Thyroid gland (tissue), 4 donors: ENCODE measurements at places on chromosomes 16 and 17.

DNA sequence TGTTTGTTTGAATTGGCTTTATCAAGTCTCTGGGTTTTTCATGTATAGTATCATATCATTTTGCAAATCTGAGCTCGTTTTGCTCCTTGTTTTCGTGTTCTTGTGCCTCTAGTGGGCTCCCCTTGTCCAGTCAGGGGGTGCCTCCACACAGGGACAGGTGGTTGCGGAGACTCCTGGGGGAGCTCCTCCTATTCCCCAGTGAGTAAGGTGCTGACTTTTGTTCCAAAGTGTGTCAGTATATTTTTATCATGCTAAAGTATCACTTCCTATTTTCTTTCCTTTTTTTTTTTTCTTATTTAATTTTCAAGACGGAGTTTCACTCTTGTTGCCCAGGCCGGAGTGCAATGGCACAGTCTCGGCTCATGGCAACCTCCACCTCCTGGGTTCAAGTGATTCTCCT lies 30.3 kb upstream of the IL17C start:
- H3K27ac ChIP-seq: no peak overlapping the region
- no peak for DNase-seq
- H3K4me3 ChIP-seq: no peak overlapping the region
- H3K36me3 ChIP-seq: peaks cover 23% of the 10 kb centered on the region
- no peaks in the 10 kb centered on the region for H3K27me3 ChIP-seq

DNA sequence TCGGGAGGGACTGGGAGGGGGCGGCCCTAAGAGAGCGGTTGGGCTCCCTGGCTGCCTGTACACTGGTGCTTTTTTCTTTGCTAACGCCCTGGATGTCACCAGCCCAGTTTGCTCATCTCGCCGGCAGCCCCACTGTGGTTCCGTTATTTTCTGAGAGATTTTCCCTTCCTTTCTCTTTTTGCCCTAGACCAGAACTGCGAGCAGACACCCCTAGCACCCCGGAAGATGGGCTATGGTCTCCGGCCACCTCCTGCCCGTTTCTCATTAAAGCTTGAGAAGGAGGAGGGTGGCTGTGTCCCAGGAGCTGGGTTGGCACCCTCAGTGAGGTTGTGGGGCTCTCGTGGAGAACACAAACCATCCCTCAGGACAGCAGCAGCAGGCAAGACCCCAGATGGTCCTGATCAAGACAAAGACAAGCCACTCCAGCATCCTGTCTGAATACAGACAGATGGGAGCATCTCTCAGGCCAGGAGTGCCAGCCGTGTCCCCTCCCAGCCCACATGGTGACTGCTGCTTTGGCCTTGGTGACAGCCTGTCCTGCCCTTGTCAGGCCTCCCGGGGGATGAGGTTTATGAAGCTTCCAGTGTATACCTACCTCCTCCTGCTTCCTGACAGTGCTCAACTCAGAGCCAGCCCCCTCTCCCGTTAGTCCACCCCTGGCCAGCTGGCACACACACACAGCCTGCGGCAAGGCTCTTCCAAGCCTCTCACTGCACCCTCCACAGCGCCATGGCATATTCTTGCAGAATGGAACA lies 77.2 kb downstream of the KCNJ12 start:
- no peaks in the 10 kb centered on the region for H3K36me3 ChIP-seq
- H3K4me3 ChIP-seq: no peak overlapping the region
- no peak for DNase-seq
- H3K4me1 ChIP-seq: peaks cover 6% of the 10 kb centered on the region
- H3K27ac ChIP-seq: no peak overlapping the region

- H3K27me3 ChIP-seq: no peaks in the 10 kb centered on the region
- peaks cover 22% of the 10 kb centered on the region for H3K4me1 ChIP-seq
- H3K4me3 ChIP-seq: no peak overlapping the region
- H3K27ac ChIP-seq: no peak overlapping the region
- peak; percentile 69 for DNase-seq
- no peaks in the 10 kb centered on the region for H3K36me3 ChIP-seq
Measured at GRCh38 chr16:51524555-51525373, 373.7 kb upstream of the SALL1 start.

DNA sequence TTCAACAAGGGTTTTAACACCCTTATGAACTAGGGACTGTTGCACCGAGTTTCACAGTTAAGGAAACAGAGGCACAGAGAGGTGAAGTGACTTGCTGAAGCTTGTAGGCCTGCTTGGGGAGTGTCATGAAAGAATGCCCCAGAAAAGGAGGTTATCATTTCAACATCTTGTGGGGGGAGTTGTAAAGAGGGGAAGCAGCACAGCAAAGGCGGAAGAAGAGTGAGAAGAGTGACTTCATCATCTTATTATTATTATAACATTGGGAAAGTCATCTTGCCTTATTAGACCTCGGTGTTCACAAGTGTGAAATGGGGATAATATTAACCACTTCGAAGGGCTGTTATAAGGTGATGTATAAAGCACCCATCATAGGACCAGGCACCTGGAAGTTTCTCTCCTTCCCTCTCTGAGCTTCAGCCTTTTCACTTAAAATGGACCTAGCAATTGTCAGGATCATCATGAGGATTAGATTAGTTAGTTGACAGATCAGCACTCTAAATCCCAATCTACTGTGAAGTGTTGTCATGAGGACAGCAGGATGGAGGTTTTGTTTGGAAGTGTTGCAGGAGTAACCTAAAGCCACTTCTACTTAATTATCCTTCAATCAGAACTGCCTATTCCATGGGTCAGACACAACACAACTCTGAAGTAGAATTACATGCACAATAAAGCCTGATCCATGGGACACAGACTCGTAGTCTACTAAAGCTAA lies 2.3 kb downstream of the CCL4 start:
- no peaks in the 10 kb centered on the region for H3K4me1 ChIP-seq
- H3K27ac ChIP-seq: no peak overlapping the region
- H3K36me3 ChIP-seq: no peaks in the 10 kb centered on the region
- no peak overlapping the region for H3K4me3 ChIP-seq
- no peaks in the 10 kb centered on the region for H3K27me3 ChIP-seq

GRCh38 chr16:21608639-21609328 lies 9.4 kb downstream of the METTL9 start:
- no peaks in the 10 kb centered on the region for H3K27me3 ChIP-seq
- H3K4me1 ChIP-seq: peaks cover 54% of the 10 kb centered on the region
- no peaks in the 10 kb centered on the region for H3K36me3 ChIP-seq

DNA sequence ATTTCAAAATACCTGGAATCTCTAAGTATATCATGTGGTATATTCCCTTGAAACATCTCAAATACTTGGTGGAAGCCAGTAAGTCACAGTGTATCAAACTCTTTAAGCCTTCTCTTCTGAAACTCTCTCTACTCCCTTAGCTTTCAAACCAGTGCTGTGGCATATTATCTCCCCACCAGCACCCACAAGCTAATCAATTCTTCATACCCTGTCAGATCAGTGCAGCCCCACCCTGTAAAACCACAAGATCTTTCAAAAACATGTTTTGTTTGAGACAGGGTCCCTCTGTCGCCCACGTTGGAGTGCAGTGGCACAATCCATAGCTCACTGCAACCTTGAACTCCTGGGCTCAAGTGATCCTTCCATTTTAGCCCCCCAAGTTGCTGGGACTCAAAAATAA lies 91.6 kb upstream of the C17orf78 start:
- H3K27ac ChIP-seq: no peak overlapping the region
- no peaks in the 10 kb centered on the region for H3K36me3 ChIP-seq
- H3K4me3 ChIP-seq: no peak overlapping the region
- no peaks in the 10 kb centered on the region for H3K4me1 ChIP-seq
- no peak for DNase-seq

DNA sequence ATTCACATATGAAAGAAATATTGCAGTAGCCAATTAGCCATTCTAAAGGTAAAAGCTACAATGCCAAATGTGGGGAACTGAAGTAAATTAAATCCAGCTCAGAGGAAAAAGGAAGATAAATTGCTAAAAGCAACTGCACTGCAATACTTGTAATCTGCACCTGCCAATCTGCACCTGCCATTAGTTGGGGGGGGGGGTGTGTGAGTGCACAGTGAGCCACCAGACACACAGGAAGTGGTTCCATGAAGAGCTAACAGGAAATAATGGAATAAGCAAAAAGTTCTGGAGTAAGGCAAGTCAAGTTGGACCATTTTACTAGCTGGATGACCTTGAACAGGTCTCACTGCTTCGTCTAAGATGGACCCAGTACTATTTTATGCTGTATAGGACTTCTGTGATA lies 191.8 kb downstream of the PARN start:
- H3K27ac ChIP-seq: no peak overlapping the region
- no peak for DNase-seq
- H3K36me3 ChIP-seq: no peaks in the 10 kb centered on the region
- H3K27me3 ChIP-seq: no peaks in the 10 kb centered on the region
- H3K4me1 ChIP-seq: peaks cover 7% of the 10 kb centered on the region

DNA sequence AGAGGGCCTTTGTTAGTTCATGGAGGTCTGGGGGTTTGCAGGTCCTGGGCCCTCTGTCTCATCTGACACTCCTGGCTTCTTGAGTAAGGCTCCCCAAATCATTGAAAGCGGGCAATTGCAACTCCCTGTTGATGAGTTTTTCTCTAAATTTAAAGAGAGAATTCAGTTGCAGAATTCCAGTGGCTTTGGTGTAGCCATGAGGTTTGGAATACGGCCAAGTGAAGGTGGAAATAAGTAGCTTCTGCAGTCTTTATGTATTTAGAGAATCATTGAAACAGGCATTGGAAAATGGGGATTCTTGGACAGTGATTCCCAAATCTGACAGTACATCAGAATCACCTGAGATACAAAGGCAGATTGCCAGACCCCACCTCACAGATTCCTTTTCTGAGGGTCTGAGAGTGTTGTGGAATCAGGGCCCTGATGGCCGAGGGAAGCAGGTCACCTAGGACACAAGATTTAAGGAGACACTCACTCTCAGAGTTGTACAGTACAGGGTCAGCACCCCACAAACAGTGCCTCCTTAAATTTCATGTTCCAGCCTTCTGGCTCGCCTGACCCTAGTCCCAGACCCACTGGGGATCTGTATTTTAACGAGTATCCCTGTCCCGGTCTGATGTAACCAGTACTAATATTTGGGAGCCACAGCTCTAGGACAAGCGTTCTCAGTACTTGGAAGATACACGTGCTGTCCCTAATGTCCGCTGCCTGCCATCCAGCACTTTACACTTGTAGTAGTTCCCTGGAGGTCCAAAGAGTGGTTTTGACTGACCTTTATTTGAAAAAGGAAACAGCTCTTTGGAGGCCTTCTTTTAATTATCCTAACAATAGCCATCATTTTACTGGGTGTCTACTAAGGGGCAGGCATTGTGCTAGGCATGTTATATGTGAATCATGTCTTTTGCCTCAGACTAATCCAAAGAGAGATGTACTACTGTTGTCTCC lies 37.8 kb downstream of the YPEL2 start:
- DNase-seq: no peak
- no peak overlapping the region for H3K4me3 ChIP-seq
- H3K27ac ChIP-seq: peak overlapping the region; percentile 89
- H3K27me3 ChIP-seq: no peaks in the 10 kb centered on the region

GRCh38 chr17:58246104-58246740 lies 7.8 kb downstream of the LPO start:
- H3K4me1 ChIP-seq: peaks cover 4% of the 10 kb centered on the region
- no peak overlapping the region for H3K4me3 ChIP-seq
- no peak overlapping the region for H3K27ac ChIP-seq
- no peaks in the 10 kb centered on the region for H3K27me3 ChIP-seq
- H3K36me3 ChIP-seq: no peaks in the 10 kb centered on the region
- DNase-seq: no peak

GRCh38 chr17:66580184-66580955 lies 254.5 kb upstream of the CACNG5 start:
- H3K4me3 ChIP-seq: no peak overlapping the region
- H3K27me3 ChIP-seq: no peaks in the 10 kb centered on the region
- H3K36me3 ChIP-seq: no peaks in the 10 kb centered on the region
- no peak for DNase-seq
- peak overlapping the region; percentile 36 for H3K27ac ChIP-seq
- peaks cover 5% of the 10 kb centered on the region for H3K4me1 ChIP-seq

- H3K4me3 ChIP-seq: no peak overlapping the region
- DNase-seq: no peak
- no peak overlapping the region for H3K27ac ChIP-seq
- H3K36me3 ChIP-seq: no peaks in the 10 kb centered on the region
Measured at GRCh38 chr17:40850293-40850972, 16.6 kb downstream of the KRT12 start.

GRCh38 chr17:39633570-39634183 lies 3.3 kb upstream of the STARD3 start:
- no peak overlapping the region for H3K27ac ChIP-seq
- DNase-seq: no peak
- H3K27me3 ChIP-seq: no peaks in the 10 kb centered on the region
- H3K4me1 ChIP-seq: peaks cover 21% of the 10 kb centered on the region
- H3K4me3 ChIP-seq: no peak overlapping the region
- no peaks in the 10 kb centered on the region for H3K36me3 ChIP-seq

DNA sequence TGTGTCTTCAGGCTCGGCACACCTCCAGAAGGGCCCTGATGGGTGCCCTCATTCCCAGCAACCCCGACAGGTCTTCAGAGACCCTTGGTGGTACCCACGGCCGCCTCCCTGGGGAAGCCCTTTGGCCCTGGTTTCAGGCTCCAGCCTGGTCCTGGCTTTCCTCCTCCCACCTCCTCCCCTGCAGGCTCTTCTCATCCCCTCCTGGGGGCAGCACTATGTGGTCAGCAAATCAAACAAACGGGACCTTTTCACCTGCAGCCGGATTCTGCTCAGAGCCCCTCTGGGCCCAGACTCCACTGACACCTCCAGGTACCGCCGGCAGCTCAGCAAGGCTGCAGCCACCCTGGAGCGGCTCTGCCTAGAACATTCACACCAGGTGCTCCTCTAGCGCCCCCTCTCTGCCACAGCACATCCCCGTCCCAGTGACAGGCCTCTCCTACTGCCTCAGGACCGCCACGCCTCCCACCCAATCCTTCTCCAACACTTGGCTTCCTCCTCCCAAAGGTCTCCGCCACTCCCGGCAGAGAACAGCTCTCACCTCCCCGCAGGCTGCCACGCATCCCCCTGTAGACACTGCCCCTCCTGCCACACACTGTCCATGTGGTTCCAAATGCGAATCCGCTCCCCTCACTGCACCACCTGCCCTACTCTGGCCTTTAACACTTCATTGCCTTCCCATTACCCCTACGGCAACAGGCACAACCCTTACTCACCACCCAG lies 12.0 kb downstream of the CORO7 start:
- peaks cover 25% of the 10 kb centered on the region for H3K36me3 ChIP-seq
- DNase-seq: no peak
- peaks cover 6% of the 10 kb centered on the region for H3K4me1 ChIP-seq

GRCh38 chr17:28744972-28745785 lies 1.4 kb downstream of the TRAF4 start:
- peak overlapping the region; percentile 5 for H3K4me3 ChIP-seq
- H3K27me3 ChIP-seq: no peaks in the 10 kb centered on the region
- H3K36me3 ChIP-seq: peaks cover 18% of the 10 kb centered on the region
- H3K4me1 ChIP-seq: peaks cover 60% of the 10 kb centered on the region
- peak; percentile 61 for DNase-seq

DNA sequence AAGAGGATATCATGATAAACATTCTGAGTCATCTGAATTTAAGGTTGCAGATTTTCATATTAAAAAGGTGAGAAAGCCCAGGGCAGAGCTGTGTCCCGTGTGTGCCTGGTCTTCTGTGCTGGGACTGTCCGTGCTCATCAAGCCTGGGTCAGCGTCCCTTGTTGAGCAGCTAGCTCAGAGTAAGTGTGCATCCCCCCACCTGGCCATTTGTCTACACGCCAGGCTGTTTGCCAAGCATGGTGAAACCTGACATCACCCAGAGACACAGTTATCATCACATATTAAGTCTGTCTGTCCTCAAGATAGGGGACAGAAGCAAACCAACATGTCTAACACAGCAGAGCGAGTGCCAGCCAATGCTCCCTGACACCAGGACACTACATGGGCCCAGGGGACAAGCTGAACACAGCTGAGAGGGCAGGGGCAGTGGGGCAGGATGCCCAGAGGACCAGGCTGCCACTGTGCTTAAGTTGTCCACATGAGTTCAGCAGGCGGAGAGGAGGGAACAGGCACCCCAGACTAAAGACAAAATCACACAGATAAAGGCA lies 57.9 kb upstream of the CNEP1R1 start:
- no peaks in the 10 kb centered on the region for H3K4me1 ChIP-seq
- H3K27ac ChIP-seq: no peak overlapping the region
- no peak overlapping the region for H3K4me3 ChIP-seq
- H3K36me3 ChIP-seq: no peaks in the 10 kb centered on the region
